ENCODE measurements at places on chromosomes 5 and 9.

GRCh38 chr5:5278815-5279381 lies 138.8 kb downstream of the ADAMTS16 start:
- no peak for DNase-seq

DNA sequence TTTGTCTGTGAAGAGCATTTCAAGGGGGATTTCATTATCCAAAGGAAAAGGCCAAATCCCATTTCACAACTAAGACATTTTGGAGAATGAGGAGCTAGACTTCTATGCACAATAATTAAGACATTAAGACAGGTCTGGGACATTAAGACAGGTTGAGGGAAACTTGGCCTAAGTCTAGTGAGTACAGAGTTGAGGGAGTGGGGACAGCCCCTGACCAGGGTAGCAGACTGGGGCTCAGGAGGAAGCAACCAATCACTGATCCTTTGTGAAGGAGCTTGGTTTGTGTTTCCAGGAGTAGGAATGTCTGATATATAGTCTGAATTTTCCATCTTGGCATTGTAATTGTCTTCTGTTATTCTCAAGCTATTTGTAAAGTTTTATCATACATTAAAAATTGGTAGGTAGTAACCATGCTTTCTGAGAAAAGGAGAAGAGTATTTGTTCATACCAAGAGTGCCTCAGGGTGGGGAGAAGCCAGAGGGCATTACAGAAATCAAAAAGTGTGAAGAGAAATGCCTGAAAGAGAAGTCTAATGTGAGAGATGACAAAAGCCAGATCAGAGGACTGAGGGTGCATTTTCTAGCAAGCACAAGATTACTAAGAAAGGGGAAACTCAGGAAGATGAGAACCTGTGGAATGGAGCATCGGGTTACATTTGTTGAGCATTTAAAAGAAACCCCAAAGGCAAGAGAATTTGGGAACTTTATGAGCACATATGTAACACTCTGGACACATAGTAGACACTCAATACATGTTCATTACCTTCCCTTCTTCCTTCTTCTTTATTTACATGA lies 189.3 kb upstream of the PIK3R1 start:
- DNase-seq, result no peak

DNA sequence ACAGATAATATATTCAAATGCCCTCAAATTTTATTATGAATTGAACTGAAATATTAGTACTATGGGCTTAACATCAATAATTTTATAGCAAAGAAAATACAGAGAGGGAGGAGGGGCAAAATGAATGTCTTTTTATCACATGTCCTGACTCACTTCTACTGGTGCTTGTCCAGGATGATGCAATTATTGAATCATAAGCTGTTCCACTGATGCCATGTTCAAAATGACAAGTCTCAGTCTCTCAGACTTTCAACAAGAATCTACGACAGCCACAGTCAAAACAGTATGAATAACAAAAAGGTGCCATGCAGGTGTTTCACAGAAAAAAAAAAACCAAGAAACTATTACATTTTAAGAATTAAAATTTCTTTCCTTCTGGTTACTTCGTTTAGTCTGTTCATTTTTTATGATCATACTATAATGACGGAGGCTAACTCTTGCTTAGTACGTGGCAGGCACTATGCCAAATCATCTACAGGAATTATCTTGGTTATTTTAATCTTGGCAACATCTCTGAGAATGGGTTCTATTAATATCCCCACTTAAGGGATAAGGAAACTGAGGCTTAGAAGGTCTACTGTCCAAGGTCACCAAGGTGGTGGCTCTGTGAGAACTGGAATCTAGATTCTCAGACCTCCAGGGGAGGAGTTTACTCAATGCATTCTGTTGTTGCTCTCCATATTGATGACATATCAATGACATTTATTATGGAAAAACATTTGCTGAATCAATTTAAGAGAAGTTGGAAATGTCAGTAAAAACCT lies 61.5 kb downstream of the NR3C1 start:
- DNase-seq, result no peak

GRCh38 chr9:4243113-4243512 lies 56.8 kb downstream of the GLIS3 start:
- DNase-seq, result no peak

GRCh38 chr9:5629312-5630080 lies 589 bp downstream of the RIC1 start:
- peak; percentile 67 for DNase-seq

DNA sequence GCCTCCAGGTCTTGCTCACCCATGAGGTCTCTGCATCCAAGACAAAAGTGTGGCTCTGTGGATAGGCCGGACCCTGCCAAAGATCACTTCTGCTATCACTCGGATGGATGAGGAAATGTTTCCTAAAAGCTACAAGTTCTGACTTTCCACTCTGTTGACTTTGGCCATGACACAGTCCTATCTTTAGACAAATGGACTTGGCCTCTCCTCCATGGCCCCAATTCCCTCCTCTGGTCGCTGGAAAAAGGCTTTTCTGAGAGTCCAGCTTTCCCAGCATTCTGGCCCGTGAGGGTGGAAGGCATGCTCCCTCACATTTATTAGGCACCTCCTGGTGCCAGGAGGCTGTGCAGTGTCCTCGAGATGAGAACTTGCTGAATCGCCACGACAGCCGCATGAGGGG lies 83.1 kb downstream of the COL27A1 start:
- DNase-seq, result no peak

GRCh38 chr5:126093718-126094117 lies 329.5 kb upstream of the GRAMD2B start:
- DNase-seq, result no peak

GRCh38 chr5:150562832-150563231 lies 54.9 kb downstream of the NDST1 start:
- peak; percentile 69 for DNase-seq

DNA sequence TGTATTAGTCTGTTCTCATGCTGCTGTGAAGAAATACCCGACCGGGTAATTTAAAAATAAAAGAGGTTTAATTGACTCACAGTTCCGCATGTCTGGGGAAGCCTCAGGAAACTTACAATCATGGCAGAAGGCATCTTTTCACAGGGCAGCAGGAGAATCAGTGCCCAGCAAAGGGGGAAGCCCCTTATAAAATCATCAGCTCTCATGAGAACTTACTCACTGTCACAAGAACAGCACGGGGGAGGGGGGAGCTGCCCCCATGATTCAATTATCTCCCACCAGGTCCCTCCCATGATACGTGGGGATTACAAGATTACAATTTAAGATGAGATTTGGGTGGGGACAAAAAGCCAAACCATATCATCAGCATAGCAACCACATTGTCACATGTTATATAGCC lies 102.5 kb downstream of the GPBP1 start:
- DNase-seq, result no peak

All from NAMALWA (cell line).